ENCODE measurements at places on chromosomes 7 and 10.

DNA sequence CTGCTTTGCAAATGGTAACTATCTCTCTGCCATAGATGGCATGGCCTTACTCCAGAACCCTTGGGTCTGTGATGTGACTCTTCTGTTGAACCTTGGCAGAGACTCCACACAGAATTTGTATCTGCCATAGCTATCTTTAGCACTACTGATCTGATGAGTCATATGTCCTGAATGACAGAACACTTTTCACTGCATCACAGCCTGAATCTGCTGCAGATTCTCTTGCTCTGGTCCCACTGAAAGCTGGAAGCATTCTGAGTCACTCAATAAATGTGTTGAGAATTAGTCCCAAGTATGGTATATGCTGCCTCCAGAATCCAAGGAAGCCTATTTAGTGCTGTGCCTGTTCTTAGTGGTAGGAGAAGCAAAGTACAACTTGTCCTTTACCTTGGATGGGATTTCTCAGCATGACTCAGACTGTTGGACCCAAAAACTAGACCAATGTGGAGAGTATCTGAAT lies 39.5 kb upstream of the ANKRD1 start:
- peak; percentile 86 for DNase-seq

DNA sequence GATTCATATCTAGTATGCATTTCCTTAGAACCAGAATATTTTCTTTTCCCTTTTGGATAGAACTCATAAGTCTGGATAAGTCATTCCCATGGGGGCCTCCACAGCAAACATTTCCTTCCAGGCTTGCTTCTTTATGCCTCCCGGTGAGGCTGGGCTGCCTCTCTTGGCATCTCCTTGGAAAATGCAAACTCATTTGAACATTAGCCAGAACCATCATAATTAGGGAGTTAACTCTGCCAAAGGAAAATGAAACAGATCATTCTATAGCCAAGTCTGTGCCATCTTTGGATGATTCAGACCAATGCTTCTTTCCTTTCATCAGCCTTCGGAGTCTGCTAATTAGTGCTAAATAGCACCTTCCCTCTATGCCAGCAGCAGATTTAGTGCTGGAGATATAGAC lies 81.1 kb downstream of the PLPP4 start:
- DNase-seq: no peak

GRCh38 chr7:125526092-125526491 lies 596.5 kb upstream of the POT1 start:
- no peak for DNase-seq

DNA sequence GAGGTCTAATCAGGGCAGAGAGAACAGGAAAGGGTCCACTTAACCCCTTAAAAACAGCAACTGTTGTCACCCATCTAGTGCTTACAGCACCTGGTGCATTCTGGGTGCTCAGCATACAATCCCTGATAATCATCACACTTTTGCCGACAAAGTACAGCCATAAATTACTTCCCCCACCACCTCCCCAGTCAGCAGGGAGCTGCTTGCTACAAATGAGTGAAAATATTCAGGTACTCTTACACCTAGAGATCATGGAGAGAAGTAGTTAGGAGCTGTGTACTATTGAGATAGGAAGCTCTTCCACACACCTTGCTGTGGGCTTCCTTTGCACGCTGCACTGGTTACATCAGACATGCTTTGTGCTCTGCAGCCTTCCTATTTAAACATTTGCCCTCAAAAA lies 723.5 kb upstream of the GALNT17 start:
- no peak for DNase-seq

DNA sequence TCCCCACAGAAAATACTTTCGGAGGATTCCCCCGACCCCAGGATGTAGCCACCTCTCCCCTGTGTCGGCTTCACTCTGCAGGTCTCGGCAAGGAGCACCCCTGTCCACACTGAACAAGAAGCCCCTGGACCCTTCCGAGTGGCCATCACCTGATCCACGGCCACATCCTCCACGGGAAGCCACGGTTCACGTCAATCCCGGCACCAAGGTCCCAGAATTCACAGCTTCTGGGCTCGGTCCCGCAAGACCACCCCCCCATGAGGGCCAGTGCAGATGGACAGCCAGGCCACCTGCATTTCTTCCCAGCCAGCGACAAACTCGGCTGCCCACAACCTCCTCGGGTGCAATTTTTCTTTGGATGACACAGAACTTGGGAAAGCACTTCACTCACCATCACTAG lies 199.6 kb downstream of the PTPRN2 start:
- DNase-seq: no peak

- peak; percentile 94 for DNase-seq
Observed at GRCh38 chr7:131513245-131514061, 43.0 kb downstream of the PODXL start.

DNA sequence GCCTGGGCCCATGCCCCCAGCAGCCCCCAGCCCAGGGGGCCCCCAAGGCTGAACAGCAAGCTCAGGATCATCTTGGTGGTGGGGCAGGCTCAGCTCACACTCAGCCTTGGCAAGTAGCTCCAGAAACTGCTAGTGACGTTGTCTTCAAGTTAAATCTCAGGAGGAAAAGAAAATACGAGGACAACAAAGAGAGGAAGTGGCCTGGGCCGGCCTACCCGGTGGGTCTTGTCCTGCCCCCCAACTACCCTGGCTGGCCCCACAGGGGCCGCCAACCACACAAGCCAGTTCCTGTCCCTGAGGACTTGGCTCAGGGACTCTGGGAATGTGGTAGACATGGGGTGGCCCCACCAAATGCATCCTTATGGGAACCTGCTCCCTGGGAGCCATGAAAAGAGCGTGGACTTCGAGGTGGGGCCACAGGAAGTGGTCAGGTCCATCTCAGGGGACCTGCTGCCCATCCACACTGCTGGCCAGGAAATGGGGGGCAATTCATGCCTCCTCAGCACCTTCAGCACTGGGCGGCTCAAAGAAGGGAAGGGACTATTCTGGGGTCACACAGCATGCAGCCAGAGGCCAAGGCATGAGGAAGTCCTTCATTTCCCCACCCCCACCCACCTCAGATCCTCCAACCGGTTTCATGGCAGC lies at the start of gene MMRN2:
MMRN2 (minus strand) TSS at position 145 of the 645 bp plus-strand sequence; CDS start at position 71, 74 bp downstream.
- no peak for DNase-seq

DNA sequence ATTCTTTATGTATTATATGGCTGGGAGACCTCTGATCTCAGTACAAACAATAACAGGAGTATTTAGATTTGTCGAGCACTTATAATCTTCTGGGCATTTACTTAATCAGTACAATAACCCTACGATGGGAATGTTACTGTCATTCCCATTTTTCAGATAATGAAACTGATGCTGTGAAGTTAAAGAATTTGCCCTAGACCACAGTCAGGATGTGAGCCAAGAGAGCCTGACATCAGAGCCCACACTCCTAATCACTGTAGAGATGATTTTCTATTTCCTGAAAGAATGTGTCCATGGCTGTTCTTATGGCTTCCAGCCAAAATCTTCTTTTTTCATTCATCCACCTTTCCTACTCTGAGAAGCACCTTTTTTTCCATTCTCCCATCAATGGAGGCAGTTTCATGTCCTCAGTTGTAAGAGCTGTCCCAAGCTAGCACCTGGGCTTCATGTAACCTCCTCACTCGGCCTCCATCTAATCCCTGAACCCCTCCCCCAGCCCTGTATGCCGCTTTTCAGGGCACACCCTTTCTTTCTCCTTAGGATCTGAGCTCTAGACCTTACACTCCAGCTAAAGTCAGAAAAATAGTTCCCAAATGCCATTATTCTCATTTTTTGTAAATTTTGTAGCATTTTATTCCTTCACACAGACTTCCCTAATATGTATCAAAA lies 12.2 kb upstream of the CAV1 start:
- no peak for DNase-seq

DNA sequence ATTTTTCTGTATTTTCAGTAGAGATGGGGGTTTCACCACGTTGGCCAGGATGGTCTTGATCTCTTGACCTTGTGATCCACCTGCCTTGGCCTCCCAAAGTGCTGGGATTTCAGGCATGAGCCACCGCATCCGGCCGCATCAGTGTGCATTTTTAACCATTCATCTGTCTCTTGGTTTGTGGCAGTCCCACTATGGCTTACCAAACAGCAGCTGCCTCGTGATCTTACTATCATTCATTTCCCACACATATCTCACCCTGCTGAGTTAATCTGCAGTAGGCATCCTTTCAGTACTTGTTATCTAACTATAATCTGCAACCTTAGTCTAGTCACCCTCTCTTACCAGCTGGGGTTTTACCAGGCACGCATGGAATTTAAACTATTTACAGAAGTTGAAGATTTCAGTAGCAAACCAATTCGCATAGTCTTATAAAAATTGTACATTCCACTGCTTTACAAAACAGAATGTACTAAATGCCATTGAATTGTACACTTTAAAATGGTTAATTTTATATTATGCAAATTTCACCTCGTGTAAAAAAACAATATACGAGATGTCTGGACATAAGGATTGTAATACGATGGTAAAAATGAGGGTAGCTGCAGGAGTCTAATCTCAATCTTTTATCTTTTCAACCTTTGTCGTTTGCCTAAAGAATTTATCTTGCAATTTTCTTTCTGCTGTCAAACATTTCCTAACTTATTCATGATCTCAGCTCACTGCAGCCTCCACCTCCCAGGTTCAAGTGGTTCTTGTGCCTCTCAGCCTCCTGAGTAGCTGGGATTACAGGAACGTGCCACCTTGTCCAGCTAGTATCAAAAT lies 4.6 kb upstream of the TBC1D12 start:
- DNase-seq: peak; percentile 37

DNA sequence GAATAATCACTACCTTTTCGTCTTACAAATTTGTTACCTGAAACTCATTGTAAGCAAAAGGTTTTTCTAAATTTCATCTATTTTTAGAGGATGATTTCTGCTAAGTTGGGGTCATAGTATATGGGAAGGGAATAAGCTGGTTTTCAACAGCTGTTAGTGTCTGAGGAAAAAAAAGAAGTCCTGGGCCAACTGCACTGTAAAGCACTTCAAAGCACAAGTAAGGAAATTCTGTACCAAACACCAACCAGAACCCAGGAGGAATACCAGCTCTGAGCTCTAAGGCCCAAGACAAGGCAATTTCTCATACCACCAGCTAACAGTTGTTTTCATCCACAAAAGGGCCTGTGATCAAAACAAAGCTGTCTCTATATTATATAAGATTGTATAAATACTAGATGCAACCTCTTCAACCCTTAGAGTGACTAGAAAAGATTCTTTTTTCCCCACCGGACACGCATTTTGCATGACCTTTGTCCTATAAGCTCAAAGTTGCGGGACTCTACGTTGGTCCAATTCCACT lies 6.1 kb upstream of the MEOX2 start:
- no peak for DNase-seq

DNA sequence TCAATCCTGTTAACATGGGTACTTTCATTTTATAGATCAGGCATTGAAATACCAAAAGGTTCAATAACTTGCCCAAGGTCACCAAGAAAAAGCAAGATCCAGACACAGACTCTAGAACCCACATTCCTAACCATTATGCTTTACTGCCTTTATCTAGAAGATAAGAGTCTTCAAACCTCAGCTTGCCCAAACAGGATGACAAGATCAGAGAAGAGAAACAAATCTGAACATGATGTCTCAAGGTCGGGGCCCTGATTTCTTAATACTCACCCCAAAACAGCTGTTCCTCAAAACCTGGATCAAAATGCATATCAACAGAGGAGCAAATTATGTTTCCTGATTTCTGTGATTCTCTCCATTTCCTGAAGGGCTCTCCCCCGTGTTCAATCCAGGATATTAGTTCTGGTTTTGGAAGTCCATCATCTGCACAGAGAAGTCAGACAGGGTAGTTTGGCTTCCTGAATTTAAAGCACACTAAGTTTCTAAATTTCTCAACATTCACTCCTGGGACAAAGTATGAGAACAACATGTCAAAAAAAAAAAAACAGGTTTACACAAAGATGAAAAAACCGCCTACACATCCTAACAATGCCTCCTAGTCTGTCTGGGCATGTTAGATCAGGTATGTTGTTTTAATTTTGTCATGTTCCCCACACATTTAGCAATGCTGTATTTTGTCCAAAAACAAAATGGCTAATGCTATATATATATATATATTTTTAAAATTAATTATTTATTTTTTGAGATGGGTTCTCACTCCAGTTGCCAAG lies 16.2 kb downstream of the ZNF786 start:
- no peak for DNase-seq

GRCh38 chr10:7410301-7410861 lies 453 bp downstream of the SFMBT2 start:
- peak; percentile 38 for DNase-seq

GRCh38 chr10:96366508-96366907 lies 7.7 kb upstream of the OPALIN start:
- no peak for DNase-seq

- no peak for DNase-seq
Observed at GRCh38 chr7:22402250-22402649, 45.3 kb upstream of the RAPGEF5 start.

GRCh38 chr10:98748298-98748697 lies 301.6 kb upstream of the HPS1 start:
- peak; percentile 57 for DNase-seq

DNA sequence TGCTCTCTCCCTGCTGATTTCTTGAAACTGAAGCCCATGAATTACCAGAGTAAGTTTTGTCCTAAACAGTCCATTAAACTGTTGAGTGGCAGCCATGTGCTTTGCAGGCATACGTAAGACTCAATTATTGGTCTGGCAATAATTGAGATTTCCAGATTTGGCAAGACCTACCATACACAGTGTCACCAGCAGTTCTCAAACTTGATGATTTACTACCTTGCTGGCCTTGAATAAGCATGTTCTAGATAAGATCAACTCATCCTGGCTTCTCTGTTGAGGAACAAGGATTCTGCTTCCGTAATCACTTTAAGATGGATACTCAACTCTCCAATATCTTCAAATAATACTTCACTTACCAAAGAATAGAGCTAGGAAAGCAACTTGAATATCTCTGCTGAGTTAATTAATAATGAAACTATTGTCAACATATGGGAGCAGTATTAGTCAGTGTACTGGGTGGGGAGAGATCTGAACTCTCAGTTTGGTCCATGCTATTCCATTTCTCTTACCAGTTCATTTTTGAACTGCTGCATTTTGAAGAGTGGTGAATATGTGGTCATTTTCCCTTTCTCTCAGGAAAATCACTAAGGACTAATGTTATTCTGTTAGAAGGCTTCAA lies 181.4 kb downstream of the IPMK start:
- DNase-seq: no peak

GRCh38 chr7:132065193-132065988 lies 509.0 kb upstream of the PODXL start:
- DNase-seq: peak; percentile 98

- no peak for DNase-seq
Observed at GRCh38 chr10:60258429-60258797, 131.3 kb downstream of the ANK3 start.

DNA sequence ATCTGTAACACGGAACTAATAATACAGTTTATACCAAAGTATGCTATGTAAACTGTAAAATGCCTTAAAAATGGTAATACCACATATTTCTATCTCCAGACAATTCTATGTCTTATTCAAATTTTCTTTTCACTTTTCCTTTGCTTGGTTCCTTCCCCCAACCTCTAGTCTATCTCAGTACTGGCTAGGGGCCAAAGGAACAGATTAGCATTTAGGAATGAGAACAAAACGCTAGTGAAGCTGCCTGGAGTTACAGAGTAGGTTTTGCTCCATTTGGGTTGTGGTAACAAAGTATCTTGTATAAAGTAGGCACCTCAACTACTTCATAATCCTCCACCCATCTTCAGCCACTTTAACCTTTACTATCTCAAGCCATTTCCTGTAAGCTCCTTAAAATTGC lies 94.1 kb downstream of the HBP1 start:
- DNase-seq: no peak
